ENCODE measurements at places on chromosomes 5 and 9. TPM values are rescaled to one million over a fixed set of nuclear protein-coding genes. Genes with fewer than 3 reads are reported as not detected.

DNA sequence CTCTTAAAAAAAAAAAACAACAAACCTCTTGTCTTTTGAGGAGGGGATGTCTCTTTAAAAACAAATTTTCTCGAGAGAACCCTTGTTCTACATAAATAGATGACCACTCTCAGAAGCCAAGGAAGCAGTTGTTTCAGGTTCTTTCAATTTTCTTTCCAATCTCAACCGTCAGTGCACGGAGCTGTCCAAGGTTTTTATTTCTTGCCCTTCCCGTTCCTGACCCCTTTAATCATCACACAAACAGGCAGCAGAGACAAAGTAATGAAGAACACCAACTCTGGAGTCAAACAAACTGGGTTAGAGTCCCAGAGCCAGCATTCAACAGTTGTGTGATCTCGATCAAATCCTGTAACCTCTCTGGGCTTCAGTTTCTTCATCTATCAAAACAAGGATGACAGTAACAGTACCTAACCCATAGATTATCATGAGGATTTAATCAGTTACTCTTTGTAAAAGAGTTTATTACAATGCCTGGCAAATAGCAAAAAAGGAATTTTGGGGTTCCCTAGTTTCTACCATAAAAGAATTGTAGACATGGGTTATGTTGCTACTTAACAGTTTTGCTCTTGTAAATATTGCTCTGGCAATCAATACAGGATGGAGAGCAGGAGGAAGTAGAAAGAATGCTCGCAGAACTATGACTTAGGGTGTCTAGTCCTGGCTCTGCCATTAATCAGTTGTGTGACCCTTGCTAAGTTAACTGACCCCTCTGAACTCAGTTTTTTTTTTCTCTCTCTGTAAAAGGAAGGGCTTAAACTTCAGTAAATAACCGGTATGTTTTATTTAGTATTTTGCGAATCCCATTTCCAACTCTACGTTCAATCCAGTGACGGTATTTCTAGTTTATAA is 1.0 kb upstream of the NIM1K start:
- no peak for DNase-seq

The AK8 gene
- total RNA-seq, result 0.42 TPM

The RECK gene
- total RNA-seq, result 3.6 TPM

- no peak for DNase-seq
Observed at GRCh38 chr9:35792024-35792813, 828 bp downstream of the NPR2 start.

The NUTM2F gene
- total RNA-seq, result not detected

DNA sequence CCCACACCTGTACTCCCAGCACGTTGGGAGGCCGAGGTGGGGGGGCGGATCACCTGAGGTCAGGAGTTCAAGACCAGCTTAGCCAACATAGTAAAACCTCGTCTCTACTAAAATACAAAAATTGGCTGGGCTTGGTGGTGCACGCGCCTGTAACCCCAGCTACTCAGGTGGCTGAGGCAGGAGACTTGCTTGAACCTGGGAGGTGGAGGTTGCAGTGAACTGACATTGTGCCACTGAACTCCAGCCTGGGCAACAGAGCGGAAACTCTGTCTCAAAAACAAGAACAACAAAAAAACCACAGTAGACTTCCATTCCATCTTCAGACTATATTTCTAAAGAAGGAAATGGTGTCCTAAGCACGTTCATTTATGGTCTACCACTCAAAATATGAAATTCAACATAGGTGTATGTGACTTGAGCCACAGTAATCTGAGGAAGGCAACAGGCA is 14.2 kb upstream of the SERINC5 start:
- DNase-seq, result no peak

The RALGPS1 gene
- total RNA-seq, result 3.3 TPM

DNA sequence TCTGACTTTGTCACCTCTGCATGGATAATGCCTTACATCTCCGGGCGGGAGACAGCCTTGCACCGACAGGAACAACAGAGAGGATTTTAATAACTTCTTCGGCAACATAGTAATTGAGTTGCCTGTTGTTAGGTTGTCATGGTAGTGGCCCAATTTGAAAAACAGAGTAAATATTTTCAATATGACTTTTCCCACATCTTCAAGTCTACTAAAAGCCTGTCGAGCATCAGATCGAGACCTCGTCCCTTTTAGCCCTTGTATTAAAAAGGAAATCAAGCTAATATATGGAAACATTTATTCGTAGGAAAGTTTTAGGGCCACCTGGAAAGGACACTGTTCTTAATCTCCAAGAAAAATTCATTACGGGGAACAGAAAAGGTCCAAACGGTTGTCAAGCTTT is 70.8 kb upstream of the FCN2 start:
- no peak for DNase-seq

DNA sequence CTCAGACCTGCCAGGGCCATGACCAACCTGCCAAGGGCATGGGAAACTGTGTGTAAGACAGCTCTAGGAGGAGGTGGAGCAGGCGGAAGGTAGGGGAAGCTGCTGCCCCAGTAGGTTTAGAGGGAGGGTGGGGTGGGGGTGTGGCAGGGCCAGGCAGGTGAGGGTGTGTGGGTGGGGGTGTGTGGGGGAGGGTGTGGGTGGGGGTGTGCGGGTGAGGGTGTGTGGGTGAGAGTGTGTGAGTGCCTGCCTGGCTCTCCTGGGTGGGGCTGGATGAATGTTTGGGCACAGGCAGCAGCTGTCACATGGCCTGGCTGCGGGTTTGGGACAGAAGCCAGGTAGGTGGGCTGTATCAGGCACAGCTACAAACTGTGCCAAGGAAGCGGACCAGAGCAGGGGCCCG is 8.8 kb upstream of the N4BP3 start:
- no peak for DNase-seq

- no peak for DNase-seq
Observed at GRCh38 chr9:77087506-77087905, 68.1 kb downstream of the FOXB2 start.

GRCh38 chr5:180423598-180423997 is 70.5 kb upstream of the GFPT2 start:
- DNase-seq, result no peak

The ZBTB5 gene
- 8.0 TPM for total RNA-seq
